AG08395 (cell line): ENCODE measurements at places on chromosomes 2 and 18.

- DNase-seq, result no peak
Measured at GRCh38 chr2:232008907-232009638, 47.6 kb downstream of the DIS3L2 start.

DNA sequence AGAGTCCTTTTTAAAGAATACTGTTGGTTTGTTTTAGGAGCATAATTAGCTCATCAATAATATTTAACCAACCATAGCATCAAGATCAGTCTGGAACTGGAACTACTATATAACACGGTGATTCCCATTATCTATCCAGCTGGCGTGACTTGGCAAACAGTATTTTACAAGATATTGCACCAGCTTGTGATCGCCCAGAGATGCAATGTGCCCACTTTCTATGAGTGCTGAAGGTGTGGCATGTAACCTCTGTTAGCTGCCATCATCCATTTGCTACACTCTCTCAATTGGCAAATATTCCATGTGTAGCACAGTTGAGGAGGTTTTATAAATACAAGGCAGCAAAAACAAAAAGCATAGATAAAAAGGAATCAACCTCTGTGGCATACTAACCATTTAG is 64.9 kb downstream of the FIGN start:
- DNase-seq, result no peak

DNA sequence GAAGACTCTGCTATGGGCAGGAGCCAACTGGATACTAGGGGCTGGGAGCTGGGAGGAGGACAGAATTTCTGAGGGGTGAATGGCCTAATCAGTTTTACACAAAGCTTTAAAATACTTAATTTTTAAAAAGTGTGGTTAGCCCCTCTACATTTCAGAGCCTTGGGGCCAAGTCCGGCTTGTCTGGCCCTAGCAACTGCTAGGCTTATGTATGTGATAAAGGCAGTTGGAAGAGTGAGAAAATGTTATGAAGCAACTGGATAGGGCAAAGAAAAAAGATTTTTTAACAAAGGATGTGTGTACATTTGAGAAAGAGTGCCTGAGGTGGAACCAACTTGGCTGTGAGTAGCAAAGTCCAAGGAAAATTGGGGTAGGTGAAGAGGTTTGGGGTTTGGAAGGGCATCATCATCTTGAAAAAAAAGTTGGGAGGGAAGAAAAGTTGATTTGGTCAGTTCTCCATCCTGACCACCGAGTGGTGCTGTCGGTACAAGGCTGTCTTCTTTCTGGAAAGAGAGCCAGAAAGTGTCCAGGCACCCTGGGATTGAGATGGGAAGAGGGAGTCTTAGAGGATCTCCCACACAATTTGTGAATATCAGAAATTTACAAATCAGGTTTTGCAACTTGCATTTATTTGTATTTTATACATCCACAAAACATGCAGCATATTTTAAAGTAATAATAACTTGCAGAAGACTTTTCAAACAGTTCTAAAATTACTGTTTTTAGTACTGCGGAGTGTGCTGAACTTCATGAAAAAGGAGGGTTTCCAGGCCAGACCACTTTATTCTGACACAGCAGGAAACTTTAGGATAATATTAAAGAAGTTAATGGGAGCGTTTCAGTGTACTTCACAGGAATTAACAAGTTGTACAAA is 10.5 kb upstream of the CDK15 start:
- DNase-seq, result peak; percentile 76

GRCh38 chr2:233832869-233833311 is 21.4 kb downstream of the HJURP start:
- DNase-seq, result peak; percentile 12

GRCh38 chr2:94996305-94997100 is 29.0 kb upstream of the MAL start:
- no peak for DNase-seq

DNA sequence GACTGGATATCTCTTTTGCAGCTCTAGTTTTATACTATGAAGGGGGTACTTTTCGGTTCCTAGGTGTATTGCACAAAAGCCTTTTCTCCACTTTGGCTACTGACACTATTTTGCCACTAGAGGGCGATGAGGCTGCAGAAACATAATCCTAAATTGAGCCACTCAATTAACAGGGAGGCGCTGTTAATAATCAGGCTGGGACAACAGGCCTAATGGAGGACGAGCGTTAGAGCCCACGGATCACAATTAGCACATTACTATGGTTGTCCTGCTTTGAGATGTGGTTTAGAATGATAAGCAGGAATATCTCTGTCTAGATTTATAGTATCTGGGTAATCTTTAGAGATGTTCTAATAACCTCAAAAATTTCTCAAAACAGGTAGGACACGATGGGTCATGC is 62.2 kb upstream of the PMAIP1 start:
- peak; percentile 72 for DNase-seq

DNA sequence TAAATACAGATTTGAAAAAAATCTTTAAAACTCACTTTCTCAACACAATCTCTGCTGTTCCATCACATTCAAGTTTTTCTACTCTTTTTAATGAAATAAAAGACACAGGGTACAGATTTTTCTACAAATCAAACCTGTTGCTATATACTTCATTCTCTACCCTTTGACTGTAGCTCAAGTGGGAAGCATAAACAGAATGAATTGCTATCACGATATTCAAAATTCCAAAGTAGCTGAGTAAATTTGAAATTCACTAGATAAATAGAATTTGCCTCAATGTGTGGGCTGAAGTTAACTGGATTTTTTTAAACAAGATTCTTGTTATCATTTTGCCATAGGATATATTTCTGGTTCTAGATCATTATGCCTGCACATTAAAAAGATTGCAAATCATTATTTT is 185.9 kb downstream of the ZNF521 start:
- DNase-seq, result no peak

GRCh38 chr2:172198908-172199307 is 96.2 kb upstream of the DLX2 start:
- DNase-seq, result no peak

DNA sequence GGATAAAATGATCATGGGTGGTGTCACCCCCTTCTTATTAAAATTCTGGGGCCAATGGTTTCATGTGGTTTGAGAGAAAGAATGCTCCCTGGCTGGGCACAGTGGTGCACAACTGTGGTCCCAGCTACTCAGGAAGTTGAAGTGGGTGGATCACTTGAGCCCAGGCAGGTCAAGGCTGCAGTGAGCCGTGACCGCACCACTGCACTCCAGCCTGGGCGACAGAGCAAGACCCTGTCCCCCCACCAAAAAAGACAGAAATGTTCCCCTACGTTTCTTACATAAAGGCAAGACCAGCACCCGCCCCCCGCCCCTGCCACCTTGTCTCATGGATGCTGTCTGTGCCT is 53.0 kb upstream of the ID2 start:
- no peak for DNase-seq

DNA sequence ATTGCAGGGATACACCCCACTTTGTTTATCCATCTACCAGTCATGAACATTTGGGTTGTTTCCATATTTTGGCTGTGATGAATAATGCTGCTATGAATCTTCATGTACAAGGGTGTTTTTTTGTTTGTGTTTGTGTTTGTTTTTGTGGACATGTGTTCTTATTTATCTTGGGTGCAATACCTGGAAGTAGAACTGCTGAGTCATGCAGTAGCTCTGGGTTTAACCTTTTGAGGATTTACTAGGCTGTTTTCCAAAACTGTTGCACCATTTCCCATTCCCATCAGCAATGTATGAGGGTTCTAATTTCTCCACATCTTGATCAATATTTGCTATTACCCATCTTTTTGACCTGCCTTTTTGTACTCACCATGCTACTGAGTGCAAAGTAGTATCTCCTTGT is 140.0 kb upstream of the CYP1B1 start:
- no peak for DNase-seq

DNA sequence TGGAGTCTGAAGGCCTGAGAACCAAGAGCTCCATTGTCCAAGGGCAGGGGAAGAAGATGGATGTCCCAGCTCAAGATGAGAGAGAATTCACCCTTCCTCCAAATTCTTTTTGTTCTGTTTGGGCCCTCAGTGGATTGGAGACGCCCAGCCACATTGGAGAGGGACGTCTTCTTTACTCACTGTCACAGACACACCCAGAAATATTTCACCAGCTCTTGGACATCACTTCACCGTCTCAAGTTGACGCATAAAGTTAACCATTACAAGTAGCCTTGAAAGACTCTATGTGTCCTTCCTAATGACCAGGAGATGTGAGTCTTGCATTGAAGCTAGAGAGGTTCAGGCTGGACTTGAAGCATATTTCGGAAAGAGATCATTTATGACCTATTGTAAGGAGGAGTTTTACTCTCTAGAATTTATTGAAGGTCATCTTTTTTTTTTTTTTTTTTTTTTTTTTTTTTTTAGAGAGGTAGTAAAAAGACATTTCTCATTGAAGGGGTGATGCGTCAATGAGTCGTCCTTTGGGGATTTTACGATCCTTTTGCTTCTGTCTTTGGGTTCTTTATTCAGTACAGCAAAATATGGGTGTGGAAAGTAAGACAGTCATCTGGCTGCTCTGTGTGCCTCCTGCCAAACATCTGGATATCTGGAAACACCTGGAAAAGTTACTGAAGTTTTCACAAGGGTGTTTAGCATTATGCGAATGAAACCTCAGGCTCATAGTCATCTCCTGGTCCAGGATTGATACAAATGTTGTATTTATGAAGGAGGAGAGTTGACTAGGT is 118.1 kb downstream of the PRPF40A start:
- no peak for DNase-seq

GRCh38 chr2:45743531-45744396 is 92.3 kb downstream of the PRKCE start:
- DNase-seq, result peak; percentile 51

- peak; percentile 13 for DNase-seq
Measured at GRCh38 chr2:172380436-172381274, 46.7 kb upstream of the ITGA6 start.

DNA sequence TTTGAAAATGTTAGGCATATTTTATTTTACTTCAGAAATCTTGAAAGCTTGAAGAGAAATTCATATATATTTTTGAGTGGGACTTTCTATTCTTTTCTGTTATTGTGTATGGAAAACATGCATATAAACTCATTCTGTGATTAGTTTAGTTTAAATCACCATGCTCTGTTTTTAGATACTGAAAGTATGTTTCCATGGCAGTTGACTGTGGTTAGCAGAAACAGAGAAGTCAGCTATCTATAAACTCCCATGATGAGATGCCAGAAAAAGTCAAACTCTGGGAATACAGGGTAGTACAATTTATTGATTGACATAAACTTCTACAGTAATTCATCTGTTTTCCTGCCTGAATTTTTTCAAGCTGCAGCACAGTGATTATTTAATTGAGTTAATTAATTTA is 905.3 kb upstream of the VRK2 start:
- DNase-seq, result no peak

DNA sequence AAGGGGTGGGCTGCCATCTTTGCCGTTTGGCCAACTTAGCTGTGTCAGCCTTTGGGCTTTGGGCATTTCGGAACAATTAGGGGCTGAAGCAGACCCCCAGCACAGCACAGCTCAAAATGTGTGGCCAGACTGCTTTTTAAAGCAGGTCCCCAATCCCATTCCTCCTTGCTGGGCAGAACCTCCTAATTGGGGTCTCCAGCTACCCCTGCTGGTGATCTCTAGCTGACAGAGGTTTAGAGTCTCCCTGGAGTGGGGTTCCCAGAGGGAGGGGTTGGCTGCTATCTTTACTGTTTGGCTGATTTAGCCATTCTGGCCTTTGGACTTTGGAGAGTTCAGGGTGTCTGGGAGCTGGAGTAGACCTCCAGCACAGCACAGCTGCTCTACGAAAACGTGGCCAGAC is 71.5 kb upstream of the LHCGR start:
- DNase-seq, result no peak

- no peak for DNase-seq
Measured at GRCh38 chr2:82257796-82258555, 1953.4 kb upstream of the LRRTM1 start.

DNA sequence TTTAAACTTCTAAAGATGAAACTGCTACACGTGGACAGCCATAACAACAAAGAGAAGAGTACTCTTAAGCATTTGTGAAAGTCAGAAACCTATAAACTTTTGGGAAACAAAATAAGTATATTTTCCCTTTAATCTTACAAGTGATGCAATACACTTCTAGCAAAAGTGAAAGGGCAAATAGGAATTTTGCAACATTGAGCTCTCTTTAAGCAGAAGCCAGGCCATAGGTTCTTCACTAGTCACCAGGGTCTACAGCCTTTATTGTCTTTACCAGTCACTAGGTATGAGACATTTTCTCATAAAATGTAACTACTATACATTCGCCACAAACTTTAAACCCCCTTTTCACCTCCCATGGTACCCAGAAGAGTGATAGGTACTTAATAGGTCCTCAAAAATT is 37.5 kb downstream of the SCN1A start:
- no peak for DNase-seq

- no peak for DNase-seq
Measured at GRCh38 chr2:149075105-149075504, 36.6 kb downstream of the LYPD6B start.

- no peak for DNase-seq
Measured at GRCh38 chr2:23756593-23757292, 170.2 kb downstream of the ATAD2B start.

GRCh38 chr2:64852771-64853241 is 136.4 kb upstream of the SLC1A4 start:
- DNase-seq, result no peak

- no peak for DNase-seq
Measured at GRCh38 chr2:169080250-169081069, 11.1 kb downstream of the DHRS9 start.

- DNase-seq, result no peak
Measured at GRCh38 chr2:12363138-12363537, 353.6 kb upstream of the TRIB2 start.

- DNase-seq, result no peak
Measured at GRCh38 chr18:42067518-42067917, 112.5 kb downstream of the PIK3C3 start.

GRCh38 chr2:85178154-85178553 is 45.0 kb downstream of the TCF7L1 start:
- DNase-seq, result no peak

DNA sequence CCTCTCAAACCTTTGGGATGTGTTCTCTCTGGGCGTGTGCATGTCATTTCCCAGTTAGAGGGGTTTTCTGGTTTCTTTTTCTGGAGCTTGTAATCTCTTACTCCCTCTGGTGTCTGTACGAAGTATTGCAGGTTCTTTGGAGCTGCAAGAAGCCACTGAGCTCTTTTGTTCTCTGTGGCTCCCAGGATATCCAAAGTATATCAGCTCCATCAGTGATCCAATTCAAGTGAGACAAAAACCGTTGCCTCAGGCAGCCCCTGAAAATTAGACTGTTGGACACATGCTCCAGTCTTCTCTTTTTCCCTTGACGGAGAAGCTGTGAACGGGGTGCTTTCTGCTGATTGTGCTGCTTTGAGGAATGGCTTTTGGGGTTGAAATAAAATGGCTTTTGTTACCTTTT is 59.0 kb upstream of the LDLRAD4 start:
- DNase-seq, result peak; percentile 70

GRCh38 chr2:830419-831224 is 120.0 kb upstream of the SNTG2 start:
- DNase-seq, result no peak
